ENCODE measurements at places on chromosomes 1 and 21. TPM values are rescaled to one million over a fixed set of nuclear protein-coding genes. Genes with fewer than 3 reads are reported as not detected.

DNA sequence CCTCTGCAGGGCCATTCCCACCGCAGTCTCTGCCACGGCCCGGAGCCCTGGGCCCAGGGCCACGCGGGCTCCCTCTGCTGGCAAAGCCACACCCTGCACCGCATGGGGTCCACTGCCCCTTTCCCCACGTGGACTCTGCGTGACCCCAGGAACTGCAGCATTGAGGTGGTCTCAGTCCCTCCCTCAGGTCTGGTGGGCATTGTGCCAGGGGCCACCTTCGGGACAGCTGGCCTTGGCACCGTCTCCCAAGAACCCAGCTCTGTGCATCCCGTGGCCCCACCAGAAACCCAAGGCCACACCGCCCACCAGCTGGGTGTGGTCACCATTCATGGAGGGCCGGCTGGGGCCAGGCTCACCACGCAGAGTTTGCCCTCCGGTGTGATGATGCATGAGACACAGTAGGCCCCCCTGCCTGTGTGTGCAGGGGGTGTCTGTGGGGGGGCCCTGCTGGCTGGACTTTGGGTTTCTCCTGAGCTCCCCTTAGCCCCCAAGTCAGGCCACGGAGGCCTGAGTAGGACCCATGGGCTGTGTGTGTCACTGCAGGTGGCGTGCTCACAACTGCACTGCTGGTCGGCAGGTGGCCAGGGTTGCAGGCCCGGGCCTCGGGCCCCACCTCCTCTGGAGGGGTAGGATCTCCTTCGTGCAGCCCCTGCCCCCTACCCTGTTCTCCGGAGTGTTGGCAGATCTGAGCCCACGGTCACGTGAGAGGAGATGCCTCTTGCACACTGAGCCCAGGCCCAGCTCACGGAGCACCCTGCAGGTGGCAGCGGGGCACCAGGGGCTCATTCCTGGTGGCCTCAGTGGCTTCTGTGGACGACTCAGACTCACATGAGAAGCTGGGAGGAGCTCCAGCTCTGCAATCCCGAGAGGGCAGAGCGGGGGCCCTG lies 5.8 kb downstream of the VWA1 start:
- no peak for DNase-seq

PLA2G5 gene
- total RNA-seq, result 2.7 TPM

GRCh38 chr1:30984991-30985503 lies 76.5 kb upstream of the SDC3 start:
- no peak for DNase-seq

ZNF697 gene
- total RNA-seq, result 3.7 TPM

GRCh38 chr1:115479055-115479482 lies 141.0 kb upstream of the NGF start:
- no peak for DNase-seq

DNA sequence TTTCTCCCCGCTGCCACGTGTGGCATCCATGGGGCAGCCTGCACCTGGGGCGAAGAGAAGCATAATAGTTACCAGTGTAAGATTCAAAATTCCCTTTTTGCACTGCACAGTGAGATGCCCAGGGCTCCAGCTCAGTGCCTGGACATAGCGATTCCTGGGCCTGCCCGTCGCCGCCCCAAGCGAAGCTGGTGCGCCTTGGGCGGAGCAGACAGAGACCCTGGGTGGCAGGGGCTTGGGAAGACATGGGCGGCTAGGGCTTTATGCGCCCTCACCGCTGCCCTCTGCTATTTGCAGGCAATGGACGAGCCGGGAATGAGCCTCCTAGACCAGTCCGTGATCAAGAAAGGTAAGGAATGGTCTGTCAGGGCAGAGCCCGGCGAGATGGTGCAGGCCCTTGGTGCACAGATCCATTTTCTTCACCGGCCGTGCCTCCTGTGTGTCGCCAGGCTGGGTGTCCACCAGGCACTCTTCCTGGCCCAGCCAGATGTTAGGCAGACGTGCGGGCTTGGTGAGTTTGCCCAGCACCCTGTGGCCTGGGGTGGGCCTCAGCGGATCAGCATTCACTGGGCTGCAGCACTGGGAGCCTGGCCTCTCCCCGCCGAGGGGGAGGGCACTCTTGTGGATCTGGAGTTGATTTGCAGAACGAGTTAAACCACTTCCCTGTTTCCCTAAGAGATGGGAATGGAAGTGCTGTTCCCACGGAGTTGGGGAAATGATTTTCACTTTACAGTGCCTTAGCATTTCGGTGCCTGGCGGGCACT lies 1.7 kb downstream of the TFAP2E start:
- DNase-seq, result no peak

DNA sequence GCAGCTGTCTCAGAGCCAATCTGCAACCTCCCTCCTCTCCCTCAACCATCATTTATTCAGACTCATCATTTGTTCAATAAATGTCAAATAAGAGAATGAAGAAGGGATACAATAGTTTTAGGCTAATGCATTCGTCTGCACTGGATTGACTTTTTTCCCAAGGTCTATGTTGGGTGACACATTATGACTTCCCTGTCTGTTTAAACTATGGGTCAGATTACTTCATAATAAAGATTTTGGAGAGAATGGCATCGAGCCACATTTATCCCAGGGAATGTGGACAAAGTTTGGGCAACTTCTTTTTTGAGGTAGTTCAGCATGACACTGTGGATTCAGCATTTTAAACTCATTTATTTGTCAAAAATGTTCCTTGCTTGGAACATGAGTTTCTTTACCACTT lies 107.4 kb upstream of the ADGRL2 start:
- no peak for DNase-seq

DNA sequence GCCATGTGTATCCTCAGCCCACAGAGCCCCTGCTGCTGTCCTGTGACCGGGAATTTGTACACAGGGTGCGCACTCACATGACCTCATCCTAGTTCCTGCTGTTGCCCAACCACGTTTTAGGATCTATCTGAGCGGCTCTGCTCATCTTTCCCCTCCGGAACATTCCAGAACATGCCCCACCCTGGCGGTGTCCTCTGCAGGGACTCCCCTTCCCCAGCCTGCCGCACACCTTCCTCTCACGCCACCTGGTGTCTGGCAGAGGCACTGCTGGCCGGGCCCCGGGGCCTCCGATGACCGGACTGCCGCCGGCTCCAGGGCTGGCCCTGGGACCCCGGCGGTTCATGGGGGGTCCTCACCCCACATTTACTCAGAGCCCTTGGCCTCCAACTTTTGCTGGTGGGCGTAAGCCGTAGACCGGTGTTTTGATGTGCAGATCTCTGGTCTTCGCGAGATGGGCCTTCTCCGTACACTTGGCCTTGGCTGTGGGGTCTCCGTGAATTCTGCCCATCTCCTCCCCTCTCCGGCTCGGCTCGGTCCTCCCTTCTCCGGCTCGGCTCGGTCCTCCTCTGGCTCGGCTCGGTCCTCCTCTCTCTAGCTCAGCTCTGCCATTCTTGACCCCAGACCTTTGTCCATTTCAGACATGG lies 29.5 kb downstream of the ARHGEF16 start:
- no peak for DNase-seq

Measured in vagina (tissue), 2 donors.